ENCODE measurements at places on chromosomes 2 and 18.

- no peak for DNase-seq
Observed at GRCh38 chr2:113768770-113769169, 12.3 kb upstream of the SLC35F5 start.

GRCh38 chr18:42644729-42645131 is 470.8 kb downstream of the RIT2 start:
- DNase-seq = no peak

- no peak for DNase-seq
Observed at GRCh38 chr2:190811811-190812210, 68.8 kb upstream of the GLS start.

- DNase-seq = no peak
Observed at GRCh38 chr2:186605041-186605440, 15.2 kb downstream of the ITGAV start.

GRCh38 chr18:44944461-44944860 is 263.8 kb downstream of the SETBP1 start:
- no peak for DNase-seq

DNA sequence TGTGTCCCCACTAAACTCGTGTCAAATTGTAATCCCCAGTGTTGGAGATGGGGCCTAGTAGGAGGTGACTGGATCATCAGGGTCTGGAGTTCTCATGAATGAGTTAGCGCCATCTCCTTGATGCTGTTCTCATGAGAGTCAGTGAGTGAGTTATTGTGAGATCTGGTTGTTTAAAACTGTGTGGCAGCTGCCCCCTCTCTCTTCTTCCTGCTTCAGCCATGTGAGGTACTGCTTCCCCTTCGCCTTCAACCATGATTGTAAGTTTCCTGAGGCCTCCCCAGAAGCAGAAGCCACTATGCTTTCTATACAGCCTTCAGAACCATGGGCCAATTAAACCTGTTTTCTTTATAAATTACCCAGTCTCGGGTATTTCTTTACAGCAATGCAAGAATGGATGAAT is 50.4 kb downstream of the AP1S3 start:
- no peak for DNase-seq

GRCh38 chr18:43627848-43628530 is 350.7 kb upstream of the SYT4 start:
- no peak for DNase-seq

DNA sequence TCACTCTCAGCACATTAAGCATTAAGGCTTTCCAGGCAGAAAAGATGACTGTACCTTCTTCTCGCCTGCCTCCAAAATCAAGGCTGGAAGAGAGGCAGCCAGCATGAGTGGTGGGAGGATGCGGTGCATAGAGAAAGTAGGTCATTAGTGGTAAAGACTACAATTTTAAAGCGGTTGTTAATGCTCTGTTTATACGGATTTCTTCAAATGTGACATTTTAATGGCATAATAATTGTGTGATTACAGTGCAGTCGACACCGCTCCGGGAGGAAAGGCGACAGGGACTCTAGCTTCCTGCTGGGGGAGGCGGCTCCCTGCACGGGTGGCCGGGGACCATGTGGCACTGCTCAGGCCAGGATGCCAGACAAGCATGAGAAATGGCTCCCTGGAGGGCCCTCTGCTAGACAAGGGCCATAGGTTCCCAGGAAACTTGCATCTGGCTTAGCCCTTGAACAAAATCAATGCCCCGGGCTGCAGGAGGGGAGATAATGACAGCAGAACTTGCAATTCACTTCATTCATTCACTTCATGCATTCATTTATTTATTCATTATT is 129.6 kb downstream of the GALNT14 start:
- DNase-seq = no peak

- DNase-seq = no peak
Observed at GRCh38 chr2:234580686-234581085, 83.8 kb upstream of the ARL4C start.

GRCh38 chr2:95685513-95685912 is 93.7 kb downstream of the TRIM43 start:
- DNase-seq = no peak

- no peak for DNase-seq
Observed at GRCh38 chr2:239292531-239292930, 108.3 kb downstream of the HDAC4 start.

- peak; percentile 17 for DNase-seq
Observed at GRCh38 chr2:177551989-177552421, 159.4 kb downstream of the AGPS start.

DNA sequence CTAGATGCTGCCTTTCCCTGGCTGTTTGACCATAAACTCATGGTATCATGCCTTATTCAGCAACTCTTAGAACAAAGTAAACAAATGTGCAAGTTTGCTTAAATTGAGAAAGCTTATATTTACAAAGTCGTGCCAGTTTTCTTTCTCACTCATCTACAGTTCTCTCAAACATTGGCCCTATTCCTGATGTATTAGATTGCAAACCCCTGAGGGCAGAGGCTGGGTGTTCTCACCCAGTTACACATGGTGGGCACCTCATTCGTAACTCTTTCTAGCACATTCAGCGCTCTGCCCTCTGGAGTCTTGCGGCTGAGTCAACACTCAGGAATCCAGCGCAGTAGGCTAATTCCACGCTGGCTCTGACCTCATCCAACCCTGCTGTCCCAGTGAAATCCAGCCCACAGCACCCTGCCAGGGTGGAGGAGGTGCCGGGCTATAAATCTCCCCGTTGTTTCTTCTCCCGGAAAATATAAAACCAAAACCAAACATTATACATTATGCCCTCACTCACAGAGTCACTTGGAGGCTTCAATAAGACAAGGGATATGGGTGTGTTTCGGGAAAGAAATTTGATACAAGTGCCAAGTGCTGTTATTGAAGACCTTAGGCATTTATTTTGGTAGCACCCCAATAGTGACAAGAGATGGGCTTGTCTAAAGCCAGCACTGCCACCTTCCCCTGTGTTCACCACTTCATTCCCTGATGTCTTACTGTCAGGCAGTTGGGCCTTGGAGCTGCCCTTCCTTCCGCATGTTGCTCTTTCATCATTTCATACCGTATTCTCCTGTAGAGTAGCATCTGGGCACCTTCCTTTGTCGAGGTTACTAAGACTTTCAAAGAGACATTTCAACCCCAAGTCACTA is 287.4 kb downstream of the PRKCE start:
- DNase-seq = peak; percentile 33

DNA sequence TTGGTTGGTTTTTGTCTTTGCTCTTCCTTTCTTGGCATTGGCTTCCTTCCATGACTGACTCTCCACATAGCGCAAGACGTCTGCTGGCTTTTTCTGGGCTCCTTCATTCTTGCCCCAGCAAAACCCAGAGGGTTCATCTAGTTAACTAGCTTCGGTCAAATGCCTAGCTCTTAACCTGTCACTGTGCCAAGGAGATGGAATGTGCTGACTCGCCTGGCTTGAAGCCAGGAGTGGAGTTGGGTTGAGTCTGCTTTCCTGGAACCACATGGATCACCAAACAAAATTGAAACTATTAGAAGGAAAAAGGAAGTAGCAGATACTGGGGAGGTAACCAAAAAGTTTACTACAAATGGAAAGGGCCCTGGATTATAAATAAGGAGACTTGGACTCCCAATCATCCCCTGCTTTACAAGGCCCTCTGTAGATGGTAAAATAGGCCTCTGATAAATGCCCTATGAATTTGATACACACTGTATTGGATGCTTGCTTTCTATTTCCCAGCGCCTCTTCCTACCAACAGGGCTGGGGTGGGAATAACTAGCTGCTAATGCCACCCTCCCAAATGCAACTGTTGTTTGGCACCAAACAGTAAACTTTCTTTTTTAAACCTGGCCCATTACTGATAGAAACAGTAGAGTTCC is 11.3 kb downstream of the MALT1 start:
- DNase-seq = peak; percentile 45

GRCh38 chr2:241931084-241931975 is 61.8 kb downstream of the RTP5 start:
- DNase-seq = no peak

DNA sequence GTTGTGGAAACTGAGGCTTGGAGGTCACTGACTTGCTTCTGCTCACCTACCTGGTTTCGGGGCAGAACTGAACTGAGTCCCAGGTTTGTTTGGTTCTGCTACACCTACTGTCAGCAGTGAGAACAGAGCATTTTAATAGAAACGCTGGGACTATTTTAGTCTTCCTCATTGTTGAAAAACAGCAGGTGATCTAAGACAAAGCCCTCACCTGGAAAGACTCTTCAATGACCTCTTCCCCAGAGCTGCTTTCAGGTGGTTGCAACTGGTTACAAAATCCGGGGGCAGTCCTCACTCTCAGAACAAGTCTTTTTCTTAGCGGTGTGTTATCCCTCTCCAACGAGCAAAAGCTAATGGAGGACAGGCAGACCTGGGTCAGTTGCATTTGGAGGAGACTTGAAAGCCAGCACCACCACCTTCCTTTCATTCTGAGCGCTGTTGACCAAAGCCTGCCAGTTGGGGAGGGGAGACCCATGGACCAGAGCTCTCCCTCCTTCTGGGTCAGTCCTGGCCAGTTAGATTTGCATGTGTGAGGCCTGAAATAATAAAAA is 217.0 kb downstream of the NCK2 start:
- no peak for DNase-seq

DNA sequence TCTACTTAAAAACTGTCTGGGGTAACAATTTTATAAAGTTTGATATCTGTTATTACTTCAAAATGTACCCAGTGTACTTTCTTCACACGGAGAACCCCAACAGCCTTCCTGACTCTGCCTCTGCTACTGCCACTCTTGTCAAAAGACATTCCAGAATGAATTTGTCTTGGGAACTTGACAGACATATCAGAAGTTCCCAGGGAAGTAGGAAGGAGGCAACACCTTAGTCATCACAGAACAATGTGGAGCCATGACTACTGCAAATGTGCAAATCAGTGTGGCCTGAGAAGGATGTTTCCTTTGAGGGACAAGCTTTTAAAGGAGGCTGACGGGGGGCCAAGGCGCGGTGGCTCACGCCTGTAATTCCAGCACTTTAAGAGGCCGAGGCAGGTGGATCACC is 133.8 kb upstream of the RNF152 start:
- no peak for DNase-seq

DNA sequence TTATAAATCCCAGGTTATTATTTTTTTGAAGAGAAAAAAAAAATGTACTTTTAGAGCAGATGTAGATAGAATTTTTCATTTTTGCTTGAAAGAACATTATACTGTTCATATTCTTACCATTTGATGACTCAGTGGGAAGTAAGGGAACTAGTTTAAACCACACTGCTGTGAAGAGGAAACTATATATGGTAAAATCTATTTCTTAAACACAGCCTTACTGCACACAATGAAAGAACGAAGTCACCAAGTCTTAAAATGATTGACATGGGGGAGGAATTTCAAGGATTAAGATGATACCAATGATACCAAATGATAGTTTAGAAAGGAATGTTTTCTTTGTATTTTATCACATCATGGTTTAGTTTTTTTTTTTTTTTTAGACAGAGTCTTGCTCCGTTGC is 5.0 kb downstream of the ACTR2 start:
- no peak for DNase-seq

DNA sequence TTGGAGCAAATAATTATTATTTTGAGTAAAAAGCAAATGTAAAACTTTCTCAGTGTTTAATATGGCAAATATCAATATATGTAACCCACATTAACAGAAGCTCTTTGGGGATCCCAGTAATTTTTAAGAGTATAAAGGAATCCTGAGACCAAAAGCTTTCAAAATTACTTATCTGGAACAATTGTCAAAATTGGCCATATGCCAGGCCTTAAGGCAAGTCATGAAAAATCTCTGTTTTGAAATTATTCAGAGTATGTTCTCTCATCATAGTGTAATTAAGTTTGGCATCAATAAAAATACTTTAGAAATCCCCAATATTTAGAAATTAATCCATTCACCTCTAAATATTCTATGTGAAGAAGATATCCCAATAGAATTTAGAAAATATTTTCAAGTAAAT is 225.3 kb upstream of the ARL4C start:
- no peak for DNase-seq

DNA sequence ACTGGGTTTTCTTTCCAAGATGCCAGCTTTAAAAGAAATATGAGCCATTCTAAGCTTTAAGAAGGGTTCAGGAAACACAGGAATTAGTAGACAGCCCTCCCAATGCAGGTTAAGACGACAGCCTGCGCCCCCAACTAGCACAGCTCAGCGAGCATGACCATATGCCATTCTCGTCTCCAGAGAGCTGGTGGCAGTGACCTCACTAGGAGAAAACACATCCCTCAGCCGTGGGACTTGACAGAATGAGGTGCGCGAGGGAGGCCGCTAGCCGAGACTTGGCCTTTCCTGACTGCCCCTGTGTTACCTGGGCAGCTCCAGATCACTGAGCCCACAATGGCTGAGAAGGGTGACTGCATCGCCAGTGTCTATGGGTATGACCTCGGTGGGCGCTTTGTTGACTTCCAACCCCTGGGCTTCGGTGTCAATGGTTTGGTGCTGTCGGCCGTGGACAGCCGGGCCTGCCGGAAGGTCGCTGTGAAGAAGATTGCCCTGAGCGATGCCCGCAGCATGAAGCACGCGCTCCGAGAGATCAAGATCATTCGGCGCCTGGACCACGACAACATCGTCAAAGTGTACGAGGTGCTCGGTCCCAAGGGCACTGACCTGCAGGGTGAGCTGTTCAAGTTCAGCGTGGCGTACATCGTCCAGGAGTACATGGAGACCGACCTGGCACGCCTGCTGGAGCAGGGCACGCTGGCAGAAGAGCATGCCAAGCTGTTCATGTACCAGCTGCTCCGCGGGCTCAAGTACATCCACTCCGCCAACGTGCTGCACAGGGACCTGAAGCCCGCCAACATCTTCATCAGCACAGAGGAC is 103.9 kb downstream of the MAPK4 start:
- DNase-seq = no peak

DNA sequence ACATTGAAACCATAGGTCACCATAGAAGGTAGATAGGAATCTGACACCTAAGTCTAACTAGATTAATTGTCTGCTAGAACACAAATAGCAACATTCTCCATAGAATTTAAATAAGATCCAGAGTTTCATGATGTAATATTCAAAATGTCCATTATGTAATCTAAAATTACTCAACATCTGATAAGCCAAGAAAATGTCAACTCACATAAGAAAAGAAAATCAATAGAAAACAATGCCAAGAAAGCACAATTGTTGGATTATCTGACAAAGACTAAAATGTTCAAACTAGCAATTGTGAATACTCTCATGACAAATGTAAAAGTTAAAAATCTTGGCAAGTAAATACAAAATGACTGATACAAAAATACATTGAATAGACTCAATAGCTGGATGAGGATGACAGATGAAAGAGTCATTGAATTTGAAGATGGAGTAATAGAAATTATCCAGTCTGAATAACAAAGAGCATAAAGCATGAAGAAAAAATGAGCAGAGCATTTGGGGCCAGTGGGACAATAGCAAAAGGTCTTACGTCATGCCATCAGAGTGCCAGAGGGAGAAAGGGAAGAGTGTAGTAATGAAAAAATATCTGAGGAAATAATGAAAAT is 358.6 kb downstream of the METTL4 start:
- DNase-seq = no peak

GRCh38 chr2:43050866-43051265 is 175.5 kb downstream of the ZFP36L2 start:
- DNase-seq = no peak

GRCh38 chr2:67802291-67802690 is 260.5 kb downstream of the C1D start:
- no peak for DNase-seq

DNA sequence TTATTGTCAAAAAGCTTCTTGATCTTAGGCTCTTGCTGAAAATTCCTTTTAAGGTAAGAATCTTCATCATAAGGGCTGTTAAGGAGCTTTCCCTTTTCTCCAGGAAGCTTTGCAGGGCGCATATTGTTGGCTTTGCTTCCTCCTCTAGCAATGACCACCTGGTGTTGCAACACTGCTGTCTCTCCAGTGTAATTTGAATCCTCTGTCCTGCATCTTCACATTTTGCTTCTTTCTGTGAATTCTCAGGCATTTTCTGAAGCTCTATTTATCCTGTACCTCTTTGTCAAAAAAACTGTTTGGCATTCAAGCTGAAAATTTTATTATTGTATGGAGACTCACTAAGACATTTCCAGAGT is 533.1 kb upstream of the CHAC2 start:
- no peak for DNase-seq

Data from tibial nerve (tissue), 4 donors.